HCT116 (cell line): ENCODE measurements at places on chromosomes 4 and X. TPM values are rescaled to one million over a fixed set of nuclear protein-coding genes. Genes with fewer than 3 reads are reported as not detected.
A peak's percentile ranks its signal among the peaks of the same experiment; 100 is the strongest.

ADAMTS3 gene
- total RNA-seq: not detected

SPANXN3 gene
- total RNA-seq: not detected

LRIT3 gene
- total RNA-seq: 0.47 TPM

DNA sequence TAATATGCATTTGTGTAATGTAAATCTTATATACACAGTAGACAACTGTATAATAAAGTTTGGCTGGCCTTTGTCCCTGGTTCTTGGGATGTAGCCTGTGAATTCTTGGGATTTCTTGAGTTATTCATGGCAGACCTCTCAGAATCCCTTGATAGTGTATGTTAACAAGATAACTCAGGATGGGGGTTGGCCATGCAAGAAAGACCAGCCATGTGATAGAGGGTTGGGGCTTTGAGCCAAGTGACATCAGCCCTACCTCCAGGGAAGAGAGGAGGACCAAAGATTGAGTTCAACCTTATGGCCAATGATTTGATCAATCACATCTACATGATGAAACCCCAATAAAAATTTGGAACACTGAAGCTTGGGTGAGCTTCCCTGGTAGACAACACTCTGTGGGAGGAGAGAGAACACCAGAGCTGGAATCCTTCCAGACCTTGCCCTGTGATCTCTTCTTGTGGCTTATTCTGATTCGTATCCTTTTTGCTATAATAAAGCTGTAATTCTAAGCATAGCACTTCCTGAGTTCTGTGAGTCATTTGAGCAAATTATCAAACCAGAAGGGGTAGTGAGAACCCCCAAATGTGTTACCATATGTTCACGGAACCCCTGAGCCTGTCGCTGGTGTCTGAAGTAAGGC, 11.3 kb downstream of the SLC2A9 start:
- no peak for DNase-seq

DNA sequence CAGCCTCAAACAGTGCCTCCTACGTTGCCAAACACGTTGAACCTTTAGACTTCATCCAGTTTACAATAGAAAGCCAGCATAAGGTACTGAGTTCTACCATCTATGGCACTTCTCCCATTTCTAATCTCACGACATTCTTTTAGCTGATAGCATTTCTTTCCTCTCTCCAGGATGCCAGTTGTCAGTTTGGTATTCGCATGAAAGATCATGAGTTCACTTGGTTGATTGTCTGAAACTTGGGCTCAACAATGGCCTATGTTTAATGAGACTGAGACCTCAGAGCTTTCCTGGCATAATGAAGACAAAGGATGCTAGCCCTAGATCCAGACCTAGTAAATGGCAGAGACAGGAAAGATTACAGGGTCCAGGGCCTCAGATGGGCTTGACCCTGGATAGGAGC, 69.2 kb upstream of the SPRY1 start:
- no peak for DNase-seq

DNA sequence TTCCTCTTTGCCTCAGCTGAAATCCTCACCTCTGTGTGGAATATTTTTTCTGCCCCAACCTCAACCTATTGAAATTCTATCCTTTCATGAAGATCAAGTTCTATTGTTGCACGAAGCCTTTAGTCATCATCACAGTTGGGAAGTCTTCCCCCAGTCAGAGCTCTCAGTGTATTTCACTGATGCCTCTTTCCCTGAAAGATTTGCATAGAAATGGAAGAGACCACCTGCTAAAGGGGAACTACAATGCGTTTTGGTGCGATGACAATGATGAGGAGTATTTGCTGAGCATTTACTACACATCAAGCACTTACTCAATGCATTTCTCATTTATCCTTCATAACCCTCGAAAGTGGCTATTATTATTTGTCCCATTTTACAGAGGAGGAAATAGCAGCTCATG, 151.2 kb upstream of the KLF3 start:
- no peak for DNase-seq

MAGEB18 gene
- not detected for total RNA-seq

SLC4A4 gene
- 0.30 TPM for total RNA-seq

VCX2 gene
- not detected for total RNA-seq

GRCh38 chrX:120477453-120477852, 8.4 kb upstream of the LAMP2 start:
- no peak for DNase-seq

DNA sequence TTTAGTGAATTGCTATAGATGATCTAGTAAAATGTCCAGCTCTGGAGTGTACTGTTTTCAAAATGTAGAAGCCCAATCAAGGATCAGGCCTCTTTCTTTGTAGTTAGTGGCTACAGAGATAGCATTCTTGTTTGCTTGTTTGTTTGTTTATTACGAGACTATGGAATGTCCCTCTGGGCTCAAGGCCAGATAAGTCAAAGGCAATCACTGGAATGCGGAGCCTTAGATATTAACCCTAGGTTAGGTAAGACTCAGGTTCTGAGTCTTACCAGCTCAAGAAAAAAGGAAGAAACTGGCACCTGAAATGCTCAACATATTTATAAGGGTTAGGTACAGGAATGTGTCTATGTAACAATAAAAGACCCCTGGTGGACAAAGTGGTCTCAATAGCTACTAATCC, 261.5 kb downstream of the SLC7A11 start:
- no peak for DNase-seq

RADX gene
- total RNA-seq: 8.0 TPM

GRCh38 chrX:133601116-133601515, 185.8 kb upstream of the GPC4 start:
- DNase-seq: no peak

- DNase-seq: no peak
Observed at GRCh38 chrX:15170927-15171326, 99.0 kb downstream of the ASB9 start.

GLRB gene
- not detected for total RNA-seq

DNA sequence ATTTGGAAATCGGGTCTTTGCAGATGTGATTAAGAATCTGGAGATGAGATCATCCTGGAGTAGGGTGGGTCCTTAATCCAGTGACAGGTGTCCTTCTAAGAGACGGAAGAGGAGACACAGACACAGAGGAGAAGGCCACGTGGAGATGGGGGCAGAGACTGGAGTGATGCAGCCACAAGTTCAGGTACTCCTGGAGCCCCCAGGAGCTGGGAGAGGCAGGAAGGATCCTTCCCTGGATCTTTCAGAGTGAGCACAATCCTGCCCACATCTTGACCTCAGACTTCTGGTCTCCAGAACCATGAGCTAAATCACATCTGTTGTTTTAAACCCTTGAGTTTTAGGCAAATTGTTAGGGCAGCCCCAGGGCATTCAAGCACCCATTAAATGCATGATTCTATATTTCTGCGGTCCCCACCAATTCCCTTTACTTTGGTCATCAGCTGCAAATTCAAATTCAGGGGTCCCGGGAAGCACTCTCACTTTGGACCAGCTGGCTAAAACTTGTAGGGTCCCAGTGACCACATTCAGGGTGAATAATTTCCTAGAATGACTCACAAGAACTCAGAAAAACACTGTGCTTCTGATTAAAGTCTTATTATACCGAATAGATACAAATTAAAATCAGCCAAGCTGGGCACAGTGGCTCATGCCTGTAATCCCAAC, 12.8 kb upstream of the AKAP17A start:
- DNase-seq: no peak

DNA sequence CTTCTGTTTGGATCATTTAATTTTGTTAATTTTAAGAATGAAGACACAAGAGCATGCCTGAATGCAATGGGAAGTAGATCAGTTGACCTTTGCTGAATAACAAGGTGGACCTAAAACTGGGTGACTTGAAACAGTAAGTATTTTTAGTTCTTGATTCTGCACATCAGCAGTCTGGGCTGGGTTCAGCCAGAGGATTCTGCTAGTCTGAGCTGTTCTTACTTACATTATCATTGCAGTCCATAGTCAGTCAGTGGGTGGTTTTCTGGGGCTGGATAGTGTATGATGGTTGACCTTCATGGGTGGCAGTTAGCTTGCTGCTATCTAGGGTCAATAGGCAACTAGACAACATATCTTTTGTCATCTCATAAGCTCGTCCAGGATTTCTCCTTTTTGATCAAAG, 91.4 kb downstream of the HS3ST1 start:
- no peak for DNase-seq

TIGD4 gene
- 0.42 TPM for total RNA-seq

- no peak for DNase-seq
Observed at GRCh38 chrX:24268786-24269185, 45.1 kb downstream of the SUPT20HL2 start.

DNA sequence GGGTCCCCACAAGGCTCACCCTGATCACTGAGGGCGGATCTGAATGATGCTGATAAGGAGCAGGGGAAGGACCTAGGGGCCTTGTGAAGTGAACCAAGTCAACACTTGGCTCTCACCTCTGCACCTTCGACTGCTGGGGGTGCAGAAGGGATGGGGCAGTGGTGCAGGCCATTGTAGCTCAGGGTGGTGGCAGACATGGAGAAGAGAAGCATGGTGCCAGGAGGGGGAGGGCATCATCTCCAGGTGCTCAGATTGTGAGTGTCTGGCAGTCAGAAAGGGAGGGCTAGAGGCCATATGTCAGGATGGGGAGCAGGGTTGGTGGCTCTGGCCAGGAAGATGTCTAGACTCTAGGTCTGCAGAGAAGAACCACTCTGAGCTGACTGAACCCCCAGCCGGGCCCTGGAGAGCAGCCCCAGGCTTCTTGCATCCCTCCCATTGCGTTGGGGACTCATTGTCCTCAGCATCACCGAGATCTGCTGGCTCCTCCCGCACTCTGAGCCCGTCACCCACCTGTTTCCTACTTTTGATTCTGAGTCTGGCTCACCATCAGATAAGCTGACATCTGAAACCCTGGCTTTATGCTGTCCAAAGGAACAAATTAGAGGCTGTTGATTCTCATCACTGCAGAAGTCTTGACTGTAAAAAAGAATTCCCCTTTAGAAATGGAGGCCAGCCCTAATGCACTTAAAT, 3.8 kb downstream of the APLN start:
- DNase-seq: no peak

- DNase-seq: no peak
Observed at GRCh38 chr4:3492741-3493719, 29.9 kb downstream of the DOK7 start.

MAGEA9B gene
- 0.47 TPM for total RNA-seq

DNA sequence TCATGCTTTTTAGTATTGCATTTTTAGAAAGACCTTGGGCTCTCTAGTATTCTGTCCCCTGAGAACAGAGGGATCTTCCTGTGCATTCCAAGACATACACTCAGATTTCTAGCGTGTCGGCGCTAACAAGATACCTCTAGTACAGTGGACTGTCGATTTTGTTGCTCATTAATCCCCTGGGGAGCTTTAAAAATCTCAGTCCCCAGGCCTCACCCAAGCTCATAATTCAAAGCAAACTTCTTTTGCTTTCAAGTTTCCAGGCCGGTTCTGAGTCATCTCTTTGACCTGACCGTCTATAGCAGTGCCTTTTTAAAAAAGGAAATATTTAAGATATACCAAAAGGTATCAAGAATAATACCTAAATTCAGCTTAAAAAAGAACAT, 137.0 kb downstream of the AMMECR1 start:
- peak; percentile 47 for DNase-seq

DNA sequence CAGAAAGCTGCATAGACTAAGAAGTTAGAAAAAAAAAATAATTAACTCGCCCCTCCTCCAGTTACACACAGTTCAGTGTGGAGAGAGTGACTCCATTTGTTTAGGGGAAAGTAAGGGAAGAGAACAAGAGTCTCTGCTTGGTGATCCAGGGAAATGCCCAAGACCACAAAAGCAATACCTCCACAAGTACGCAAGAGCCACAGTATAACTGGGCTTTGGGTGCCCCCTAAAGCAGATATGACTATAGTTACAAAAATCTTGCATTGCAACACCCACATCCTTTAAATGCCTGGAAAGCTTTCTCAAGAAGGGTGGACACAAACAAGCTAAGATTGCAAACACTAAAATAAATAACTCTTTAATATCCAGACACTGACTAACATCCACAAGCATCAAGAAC, 164.2 kb upstream of the NRK start:
- no peak for DNase-seq

GRCh38 chr4:15738877-15739276, 36.0 kb downstream of the BST1 start:
- no peak for DNase-seq

DNA sequence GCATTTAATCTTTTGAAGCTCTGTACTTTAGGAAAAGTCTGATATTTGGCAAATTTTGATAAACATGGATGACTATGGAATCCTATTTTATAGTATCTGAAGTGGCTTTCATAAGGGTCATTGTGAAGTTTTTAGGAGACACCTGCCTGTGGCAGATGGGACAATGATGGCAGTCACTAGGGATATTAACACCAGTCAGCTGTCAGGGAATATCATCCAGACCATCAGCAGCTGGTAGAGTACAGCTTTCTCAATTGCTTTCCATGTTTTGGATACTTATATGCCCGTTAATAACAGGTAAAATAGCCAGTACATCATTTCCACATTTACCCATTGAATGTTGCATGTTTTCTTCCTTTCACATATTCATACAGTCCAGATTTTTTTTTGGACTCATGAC, 39.1 kb downstream of the NPNT start:
- no peak for DNase-seq

GABRQ gene
- 4.2 TPM for total RNA-seq

GRCh38 chrX:101210630-101211029, 9.0 kb upstream of the DRP2 start:
- DNase-seq: no peak
